ENCODE measurements at places on chromosomes 3 and 15. TPM values are rescaled to one million over a fixed set of nuclear protein-coding genes. Genes with fewer than 3 reads are reported as not detected.

MUC20 gene
- total RNA-seq, result 24.3 TPM

SYNPR gene
- not detected for total RNA-seq

DNA sequence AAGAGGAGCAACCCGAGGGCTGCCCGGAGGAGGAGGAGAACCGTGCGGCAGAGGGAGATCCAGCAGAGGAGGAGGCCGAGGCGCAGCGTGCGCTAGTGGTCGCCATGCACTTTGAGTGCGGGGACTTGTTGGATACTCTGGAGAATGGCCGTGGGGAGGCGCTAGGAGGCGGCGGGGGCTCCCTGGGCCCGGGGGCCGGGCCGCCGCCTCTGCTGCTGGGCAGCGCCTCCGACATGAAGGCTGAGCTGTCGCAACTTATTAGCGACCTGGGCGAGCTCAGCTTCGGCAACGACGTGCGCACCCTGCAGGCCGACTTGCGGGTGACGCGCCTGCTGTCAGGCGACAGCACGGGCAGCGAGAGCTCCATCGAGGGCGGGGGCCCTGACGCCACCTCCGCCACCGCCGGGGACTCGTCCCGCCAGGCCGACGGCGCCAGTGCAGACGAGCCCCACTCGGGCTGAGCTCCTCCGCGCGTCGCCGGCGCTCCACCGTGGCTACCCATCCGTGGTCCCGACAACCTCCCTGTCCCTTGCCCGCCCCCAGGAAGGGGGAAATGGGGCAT lies 2.0 kb downstream of the FAM43A start:
- peaks cover 5% of the 10 kb centered on the region for H3K4me1 ChIP-seq
- peak overlapping the region; percentile 79 for H3K27ac ChIP-seq
- H3K27me3 ChIP-seq, result no peaks in the 10 kb centered on the region
- H3K36me3 ChIP-seq, result no peaks in the 10 kb centered on the region
- DNase-seq, result no peak

GRCh38 chr3:132593947-132594323 lies 3.1 kb upstream of the ACKR4 start:
- H3K27me3 ChIP-seq, result no peaks in the 10 kb centered on the region
- DNase-seq, result no peak
- no peak overlapping the region for H3K4me3 ChIP-seq
- H3K4me1 ChIP-seq, result no peaks in the 10 kb centered on the region
- no peaks in the 10 kb centered on the region for H3K36me3 ChIP-seq

GRCh38 chr15:40108061-40108854 lies 421 bp downstream of the BMF start:
- peak overlapping the region; percentile 87 for H3K4me3 ChIP-seq
- no peaks in the 10 kb centered on the region for H3K36me3 ChIP-seq
- H3K4me1 ChIP-seq, result peaks cover 10% of the 10 kb centered on the region
- H3K27me3 ChIP-seq, result no peaks in the 10 kb centered on the region
- H3K27ac ChIP-seq, result peak overlapping the region; percentile 96
- no peak for DNase-seq
